ENCODE measurements at places on chromosomes 5 and 9.

- no peak for DNase-seq
Observed at GRCh38 chr5:123844873-123845272, 332.9 kb downstream of the CSNK1G3 start.

GRCh38 chr9:109629615-109630014 is 131.5 kb upstream of the PTPN3 start:
- no peak for DNase-seq

GRCh38 chr5:178851951-178852350 is 7.8 kb upstream of the ZNF354B start:
- no peak for DNase-seq

DNA sequence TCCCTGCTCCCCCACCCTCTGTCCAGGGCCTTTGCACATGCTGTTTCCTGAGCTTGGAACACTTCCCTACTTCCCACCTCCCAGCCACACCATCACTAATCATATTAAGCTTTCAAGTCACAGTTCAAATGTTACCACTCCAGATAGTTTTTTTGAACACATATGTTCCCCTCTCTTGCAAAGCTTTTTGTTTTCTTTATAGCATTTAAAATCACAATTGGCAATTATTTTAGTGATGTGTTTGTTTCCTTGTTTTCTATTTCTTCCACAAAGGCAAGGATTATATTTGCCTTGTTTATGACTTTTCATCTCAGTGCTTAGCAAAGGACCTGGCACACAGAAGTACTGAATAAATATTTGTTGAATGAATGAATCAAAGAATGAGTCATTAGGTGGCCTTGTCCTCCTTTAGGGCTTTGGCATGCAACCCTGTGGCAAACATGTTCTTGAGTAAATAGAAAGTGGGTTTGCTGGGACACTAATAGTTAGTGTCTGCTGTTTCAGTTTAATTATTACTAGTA is 386.8 kb downstream of the FGF10 start:
- no peak for DNase-seq

- DNase-seq = no peak
Observed at GRCh38 chr5:5531371-5531770, 108.9 kb downstream of the ICE1 start.

DNA sequence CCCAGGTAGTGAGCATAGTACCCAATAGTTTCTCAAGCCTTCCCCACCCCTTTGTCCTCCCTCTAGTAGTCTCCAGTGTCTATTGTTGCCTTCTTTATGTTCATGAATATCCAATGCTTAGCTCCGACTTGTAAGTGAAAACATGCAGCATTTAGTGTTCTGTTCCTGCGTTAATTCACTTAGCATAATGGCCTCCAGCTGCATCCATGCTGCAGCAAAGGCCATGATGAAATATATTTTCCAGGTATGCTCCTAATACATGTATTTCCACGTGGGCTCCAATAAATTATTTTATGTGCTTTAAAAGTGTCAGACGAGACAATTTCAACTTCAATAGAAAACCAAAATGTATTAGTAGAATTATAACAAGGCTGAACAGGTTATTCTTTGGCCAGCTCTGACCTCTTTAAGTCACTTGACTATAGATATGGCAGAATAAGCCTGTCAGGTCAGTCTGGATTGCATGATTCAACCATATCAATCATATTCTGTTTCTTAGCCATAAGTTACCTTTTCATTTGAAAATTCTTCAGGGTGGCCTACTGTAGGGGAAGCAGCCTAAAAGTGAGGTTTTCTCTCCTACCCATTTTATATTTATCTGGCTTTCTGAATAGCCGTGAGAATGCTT is 2291.6 kb upstream of the WWC1 start:
- DNase-seq = no peak

DNA sequence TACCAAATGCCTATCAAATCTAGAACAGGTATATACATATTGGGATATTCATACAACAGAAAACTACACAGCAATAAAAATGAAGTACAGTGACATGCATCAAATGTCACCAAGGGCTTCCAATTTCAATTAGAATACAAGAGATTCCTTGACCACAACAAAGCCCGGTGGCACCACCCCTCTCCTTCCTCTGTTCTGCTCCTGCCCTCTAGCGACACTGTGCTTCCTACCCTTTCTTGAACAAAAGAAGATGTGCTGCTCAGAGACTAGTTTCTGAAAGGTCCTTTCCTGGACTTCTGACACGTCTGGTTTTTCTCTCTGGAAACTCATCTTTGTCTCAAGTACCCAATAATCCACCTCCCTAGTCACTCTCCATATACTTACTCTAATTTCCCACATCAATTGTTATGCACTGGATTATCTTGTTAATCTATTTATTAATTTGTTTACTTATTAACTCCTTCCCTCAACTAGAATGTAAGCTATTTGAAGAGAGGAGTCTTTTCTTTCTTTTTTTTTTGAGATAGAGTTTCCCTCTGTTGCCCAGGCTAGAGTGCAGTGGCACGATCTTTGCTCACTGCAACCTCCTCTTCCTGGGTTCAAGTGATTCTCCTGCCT is 70.4 kb upstream of the CTSV start:
- no peak for DNase-seq

GRCh38 chr5:179332741-179333290 is 12.4 kb downstream of the ADAMTS2 start:
- no peak for DNase-seq

- no peak for DNase-seq
Observed at GRCh38 chr9:98084396-98084795, 27.9 kb downstream of the NANS start.
